ENCODE measurements at places on chromosomes 16 and 17.

DNA sequence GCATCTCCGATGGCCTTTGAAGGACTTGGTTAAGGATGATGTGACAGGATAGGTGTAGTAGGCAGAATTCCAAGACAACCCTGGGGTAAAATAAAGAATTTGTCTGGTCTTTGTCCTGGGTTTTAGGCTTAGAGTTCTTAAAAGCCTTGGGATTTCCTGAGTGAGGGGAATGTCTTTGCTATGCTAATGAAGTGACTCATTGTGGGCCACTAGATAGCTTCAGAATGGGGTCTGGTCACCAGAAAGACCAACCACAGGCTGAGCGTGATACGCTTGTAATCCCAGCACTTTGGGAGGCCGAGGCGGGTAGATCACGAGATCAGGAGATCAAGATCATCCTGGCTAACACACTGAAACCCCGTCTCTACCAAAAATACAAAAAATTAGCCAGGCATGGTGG is 182.8 kb upstream of the TOX3 start:
- no peak for DNase-seq

DNA sequence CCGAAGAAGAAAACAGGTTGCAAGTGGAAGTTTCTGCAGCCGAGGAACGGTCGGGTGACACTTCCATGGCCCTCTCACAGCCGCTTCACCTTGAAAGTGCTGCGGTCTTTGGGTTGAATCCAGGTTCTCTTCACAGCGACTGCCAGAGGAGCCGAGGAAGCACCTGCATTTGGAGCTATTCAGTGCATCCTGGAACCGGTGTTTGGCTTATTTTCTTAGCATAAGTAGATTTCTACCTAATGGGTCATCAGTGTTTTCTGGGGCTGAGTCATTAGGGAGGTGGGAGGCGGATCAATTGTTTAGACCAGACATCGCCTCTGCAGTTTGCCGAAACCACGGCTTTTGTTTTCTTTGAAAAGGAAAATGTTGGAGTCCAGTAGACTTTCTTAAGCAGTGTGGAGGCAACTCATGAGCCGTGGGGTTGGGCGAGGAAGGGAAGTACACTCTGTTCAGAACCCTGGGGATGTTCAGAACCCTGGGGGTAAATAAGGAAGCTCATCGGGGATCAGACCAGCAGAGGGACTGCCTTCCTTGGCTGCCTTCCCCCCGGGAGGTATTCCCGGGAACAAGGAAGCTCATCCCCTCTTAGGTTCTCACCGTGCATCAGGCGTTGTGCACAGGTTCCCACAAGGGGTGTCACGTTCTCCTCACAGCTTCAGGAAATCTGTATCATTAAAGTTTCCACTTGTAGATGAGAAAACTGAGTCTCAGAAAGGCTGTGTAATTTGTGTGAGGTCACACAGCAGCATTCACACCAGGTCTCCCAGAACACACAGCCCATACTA is 361.5 kb downstream of the SNX29 start:
- peak; percentile 10 for DNase-seq

DNA sequence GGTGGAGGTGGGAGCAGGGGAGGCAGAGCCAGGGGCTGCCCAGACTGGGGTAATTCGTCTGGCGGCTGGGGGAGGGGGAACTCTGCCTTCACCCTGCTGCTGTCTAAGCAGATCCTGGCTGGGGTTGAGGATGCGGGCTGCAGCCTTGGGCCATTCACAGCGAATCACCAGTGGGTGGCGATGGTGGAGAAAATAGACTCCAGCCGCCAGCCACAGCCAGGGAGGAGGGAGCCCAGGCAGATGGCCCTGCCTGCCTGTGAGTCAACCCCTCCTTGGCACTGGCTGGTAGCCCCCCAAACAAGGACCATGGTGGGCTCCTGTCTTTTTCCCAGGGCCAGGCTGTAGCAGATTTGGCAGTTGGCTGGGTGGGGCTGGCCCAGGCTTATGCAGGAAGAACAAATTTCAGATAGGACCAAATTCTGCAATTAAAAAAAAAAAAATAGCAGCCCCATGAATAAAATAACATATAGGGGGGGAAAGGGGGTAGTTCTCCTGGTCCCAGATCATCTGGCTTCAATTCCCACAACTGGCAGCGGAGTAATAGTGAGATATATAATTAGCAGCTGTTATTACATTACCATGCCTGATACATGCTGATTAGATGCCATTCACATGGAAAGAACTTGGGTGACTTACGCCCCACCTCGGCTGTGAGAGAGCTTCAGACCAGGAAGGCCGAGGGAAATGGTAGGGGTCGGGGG is 41.5 kb upstream of the CDH5 start:
- peak; percentile 20 for DNase-seq

DNA sequence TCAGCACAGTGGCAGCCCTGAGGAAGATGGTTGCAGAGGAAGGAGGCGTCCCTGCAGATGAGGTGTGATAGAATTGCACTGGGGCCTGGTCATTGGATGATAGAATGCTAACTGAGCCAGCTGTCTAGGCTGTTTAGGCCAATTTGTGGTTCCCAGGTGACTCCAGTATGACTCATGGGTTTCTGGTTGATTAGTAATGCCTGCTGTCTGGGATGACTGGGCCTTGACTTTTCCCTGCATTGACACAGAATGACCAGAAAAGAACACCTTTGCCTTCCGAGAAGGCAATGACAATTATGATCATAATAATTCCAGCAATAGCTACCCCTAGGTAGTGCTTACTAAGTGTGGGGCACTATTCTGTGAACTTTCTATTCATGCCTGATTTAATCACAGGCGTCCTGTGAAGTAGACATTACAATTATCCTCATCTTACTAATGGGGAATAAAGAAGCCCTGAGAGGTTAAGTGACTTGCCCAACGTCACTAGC is 31.5 kb downstream of the USP43 start:
- DNase-seq = peak; percentile 79

DNA sequence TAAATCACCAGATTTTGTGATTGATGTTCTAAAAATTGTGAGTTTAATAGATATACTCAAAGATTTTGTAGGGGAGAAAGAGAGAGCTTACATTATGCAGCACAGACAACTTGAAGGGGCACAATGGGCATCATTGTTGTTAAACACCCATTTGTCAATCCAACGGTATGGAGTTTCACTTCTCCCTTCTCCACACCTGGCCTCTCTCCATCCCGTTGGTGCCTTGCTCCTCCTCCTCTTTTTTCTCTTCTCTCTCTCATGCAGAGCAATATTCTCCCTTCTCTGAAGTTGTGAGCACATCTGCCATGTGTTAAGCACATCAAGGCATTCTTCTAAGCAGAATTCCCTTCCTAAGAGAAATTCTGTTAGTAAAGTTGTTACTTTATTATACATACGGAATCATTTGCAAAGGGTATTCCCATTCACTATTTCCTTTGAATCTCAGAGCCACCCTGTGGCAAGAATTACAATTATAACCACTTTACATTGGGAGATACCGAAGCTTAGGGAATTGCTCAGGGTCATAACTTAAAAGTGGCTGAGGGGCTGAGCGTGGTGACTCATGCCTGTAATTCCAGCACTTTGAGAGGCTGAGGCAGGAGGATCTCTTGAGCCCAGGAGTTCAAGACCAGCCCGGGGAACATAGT is 40.5 kb upstream of the SKAP1 start:
- DNase-seq = peak; percentile 23

GRCh38 chr17:50947782-50948543 is 81.8 kb upstream of the TOB1 start:
- DNase-seq = no peak

- DNase-seq = no peak
These were observed 22.9 kb downstream of the BANP start for GRCh38 chr16:87974178-87974577.

DNA sequence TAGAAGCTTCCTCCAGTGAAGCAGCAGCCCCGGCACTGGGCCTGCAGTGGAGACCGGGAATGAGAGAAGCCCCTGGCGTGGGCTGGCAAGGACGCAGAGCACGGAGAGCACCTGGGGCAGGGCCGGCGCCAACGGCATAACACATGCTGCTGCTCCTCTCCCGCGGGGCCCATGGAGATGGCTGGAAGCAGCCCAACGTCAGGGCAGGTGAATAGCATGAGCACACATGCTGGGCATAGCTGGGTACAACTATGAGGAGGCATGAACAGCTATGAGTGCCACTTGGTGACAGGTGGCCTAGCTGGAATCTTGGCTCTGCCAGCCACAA is 46.4 kb downstream of the IRF8 start:
- no peak for DNase-seq

DNA sequence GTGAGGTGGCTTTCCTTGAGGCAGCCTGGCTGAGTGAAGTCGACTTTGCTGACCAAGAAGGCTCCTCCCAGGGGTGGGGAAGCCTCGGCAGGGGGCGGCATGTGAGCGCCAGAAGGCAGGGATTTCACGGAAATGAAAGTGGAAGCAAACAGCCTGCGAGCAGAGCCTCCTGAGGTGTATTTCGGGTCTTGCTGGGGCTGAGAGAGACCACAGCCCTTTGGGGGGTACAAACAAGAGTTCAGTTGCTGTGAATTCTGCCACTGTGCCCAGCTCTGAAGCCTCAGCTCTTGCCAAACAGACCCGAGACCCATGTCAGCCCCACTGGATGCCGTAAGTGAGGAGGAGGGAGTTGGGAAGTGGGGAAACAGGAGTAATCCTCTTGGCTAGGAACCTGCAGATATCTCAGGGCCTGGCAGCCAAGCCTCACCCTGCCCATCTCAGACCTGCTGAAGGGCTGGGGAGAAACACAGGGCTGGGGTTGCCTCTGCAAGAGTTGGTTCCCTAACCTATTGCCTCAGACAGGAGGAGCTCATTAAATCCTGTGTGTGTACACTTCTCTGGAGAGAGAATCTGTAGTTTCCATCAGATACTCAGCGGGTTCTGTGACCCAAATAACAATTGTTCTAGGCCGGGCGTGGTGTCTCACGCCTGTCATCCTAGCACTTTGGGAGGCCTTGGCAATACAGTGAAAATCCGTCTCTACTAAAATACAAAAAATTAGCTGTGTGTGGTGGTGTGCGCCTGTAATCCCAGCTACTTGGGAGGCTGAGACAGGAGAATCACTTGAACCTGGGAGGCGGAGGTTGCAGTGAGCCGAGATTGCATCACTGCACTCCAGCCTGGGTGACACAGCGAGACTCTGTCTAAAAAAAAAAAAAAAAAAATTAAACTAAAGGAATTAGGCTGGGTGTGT is at the start of gene IFI35:
Gene IFI35, plus strand, starts transcription at position 146 of the 913 bp plus-strand sequence. Its CDS starts 164 bp downstream, at position 310.
- peak; percentile 94 for DNase-seq

- DNase-seq = no peak
These were observed 91.3 kb upstream of the PLEKHM1 start for GRCh38 chr17:45581860-45582259.

GRCh38 chr17:5264893-5265292 is 17.2 kb upstream of the RABEP1 start:
- DNase-seq = no peak

DNA sequence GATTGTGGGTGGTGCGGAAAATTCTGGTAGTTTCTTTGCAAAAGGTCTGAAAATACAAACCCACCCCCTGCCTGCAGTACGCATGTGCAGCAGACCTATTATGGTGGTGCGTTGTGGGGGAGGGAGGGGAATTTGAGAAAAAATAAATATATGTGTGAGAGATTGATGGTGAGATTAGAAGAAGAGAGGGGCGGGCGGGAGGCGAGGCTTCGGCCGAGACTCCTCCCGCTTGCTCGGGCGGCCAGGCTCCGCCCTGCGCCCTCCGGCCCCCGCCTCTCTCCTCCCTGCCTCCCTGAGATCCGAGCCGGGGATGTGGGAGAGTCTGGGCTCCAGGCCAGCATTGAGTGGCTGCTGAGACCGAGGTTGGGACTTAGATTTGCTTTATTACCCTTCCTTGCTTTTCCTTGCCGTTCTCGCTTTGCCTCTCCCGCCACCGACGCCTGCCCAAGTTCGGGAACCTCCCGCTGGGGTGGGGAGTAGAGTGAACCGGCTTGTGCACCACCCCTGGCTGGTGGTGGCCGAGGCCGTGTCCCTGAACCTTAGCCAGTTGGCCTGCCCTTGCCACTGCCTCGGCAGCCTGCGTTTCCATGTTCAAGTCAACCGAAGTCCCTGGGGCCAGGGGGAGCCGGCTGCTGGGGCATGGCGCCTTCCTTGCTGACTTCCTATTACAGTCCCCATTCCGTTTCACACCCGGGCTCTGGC is 956 bp upstream of the CHD3 start:
- DNase-seq = peak; percentile 97

DNA sequence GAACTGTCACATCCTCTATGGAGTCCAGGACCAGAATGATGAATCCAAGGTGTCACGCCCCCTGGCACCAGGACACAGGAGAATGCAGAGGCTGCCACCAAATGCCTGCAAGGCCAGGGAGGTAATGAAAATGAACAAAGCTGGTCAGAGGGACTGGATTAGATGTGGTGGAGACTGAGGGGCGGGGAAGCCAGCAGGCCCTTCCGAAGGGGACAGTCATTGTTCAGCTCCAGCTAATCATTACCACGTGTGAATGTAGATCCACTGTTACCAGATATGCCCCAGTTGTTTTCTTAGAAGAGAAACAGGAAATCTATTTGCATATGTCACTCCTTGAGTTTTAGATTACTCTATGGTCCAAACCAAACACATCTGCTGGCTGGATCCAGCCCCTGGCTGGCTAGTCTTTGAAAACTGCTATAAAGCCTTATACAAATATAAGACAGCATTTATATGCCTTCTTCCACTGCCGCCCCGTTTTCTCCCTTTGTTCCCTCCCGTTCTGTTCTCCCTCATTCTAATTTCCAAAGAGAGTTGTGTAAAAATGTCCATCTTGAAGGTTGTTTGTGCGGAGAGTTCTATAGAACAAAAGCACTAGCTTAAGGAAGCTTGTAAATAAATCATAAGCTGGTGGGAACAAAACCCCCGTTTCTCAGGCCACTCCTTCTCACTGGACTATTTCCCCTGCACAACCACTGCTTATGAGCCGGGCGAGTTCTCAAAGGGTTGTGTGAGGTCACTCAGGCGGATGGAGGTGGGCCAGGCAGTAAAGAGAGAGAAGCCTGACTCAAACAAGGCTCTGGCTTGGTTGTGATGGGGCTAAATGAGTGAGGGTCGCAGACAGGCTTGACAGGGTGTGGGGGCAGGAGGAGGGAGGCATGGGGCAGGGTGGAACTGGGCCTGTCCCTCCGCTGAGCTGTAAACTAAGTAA is 14.2 kb downstream of the CRYM start:
- DNase-seq = peak; percentile 50

DNA sequence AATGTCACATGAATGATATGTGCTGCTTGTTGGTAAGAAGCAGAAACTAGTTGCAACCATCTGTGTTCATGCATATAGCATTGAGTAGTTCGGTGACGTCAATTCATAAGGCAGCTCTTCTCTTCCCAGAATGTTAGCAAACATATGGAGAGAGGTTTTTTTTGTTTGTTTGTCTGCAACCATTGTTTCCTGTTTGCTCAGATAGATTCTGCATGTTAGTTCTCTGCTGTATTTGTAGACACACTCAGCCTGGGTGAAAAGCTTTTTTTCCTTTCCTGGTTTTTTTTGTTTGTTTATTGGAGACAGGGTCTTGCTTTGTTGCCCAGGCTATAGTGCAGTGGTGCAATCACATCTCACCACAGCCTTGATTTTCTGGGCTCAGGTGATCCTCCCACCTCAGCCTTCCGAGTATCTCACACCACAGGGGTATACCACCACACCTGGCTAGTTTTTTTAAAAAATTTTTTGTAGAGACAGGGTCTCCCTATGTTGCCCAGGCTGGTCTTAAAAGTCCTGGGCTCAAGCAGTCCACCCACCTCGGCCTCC is 16.7 kb downstream of the WSB1 start:
- no peak for DNase-seq
